Peyer's patch (tissue), 4 donors: ENCODE measurements at places on chromosomes 5 and 9.
A peak's percentile ranks its signal among the peaks of the same experiment; 100 is the strongest.

- DNase-seq: peak; percentile 51
- no peaks in the 10 kb centered on the region for H3K27me3 ChIP-seq
- no peaks in the 10 kb centered on the region for H3K36me3 ChIP-seq
- no peaks in the 10 kb centered on the region for H3K4me1 ChIP-seq
Measured at GRCh38 chr5:115329475-115329874, 33.0 kb upstream of the CCDC112 start.

- DNase-seq: no peak
- no peaks in the 10 kb centered on the region for H3K27me3 ChIP-seq
- no peak overlapping the region for H3K4me3 ChIP-seq
Measured at GRCh38 chr5:158701007-158701391, 398.7 kb downstream of the EBF1 start.

DNA sequence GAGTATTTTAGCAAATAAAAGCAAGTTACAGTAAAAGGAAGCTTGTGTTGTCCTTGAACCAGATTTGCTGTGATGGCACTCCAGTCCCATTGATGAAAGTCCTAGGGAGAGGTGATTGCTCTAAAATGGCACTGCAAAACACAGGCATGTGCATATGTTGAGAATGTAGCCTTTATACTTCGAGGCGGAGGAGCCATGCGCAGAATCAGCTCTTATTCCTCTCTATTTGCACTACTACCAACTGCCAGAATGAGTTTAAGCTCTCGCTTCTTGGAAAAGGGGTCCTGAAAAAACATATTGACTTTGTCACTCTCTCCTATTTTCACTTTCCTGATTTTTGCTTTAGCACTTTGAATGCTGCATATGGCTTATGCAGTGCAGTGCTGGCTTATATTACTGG, 278.0 kb upstream of the KLF9 start:
- DNase-seq: no peak
- no peak overlapping the region for H3K27ac ChIP-seq
- no peak overlapping the region for H3K4me3 ChIP-seq
- H3K4me1 ChIP-seq: no peaks in the 10 kb centered on the region

GRCh38 chr5:654071-654778, 38.9 kb downstream of the TPPP start:
- H3K27me3 ChIP-seq: no peaks in the 10 kb centered on the region
- no peak overlapping the region for H3K4me3 ChIP-seq
- no peak overlapping the region for H3K27ac ChIP-seq
- no peaks in the 10 kb centered on the region for H3K4me1 ChIP-seq

DNA sequence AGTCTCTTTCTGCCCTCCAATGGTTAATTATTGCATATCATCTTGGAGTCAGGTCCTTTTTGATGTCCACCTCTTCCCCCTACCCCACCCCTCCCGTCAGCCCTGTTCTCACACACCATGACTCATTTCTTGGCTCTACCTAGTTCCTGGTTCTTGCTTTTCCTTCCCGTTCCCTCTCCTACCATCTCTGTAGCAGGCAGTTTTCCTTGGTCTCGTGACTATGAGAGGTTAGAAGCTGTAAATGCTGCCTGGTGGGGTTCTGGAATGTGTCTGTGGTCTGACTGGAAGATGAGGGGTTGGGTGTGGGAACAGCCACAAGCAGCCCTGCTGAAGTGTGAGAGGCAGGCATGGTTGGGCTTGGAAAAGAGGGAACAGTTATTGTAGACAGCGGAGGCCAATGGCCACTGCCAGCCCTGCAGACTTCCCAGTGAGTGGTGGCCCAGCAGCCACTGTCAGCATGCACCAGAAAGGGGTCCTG, 18.2 kb downstream of the SLC22A5 start:
- H3K27ac ChIP-seq: peak overlapping the region; percentile 69
- H3K4me3 ChIP-seq: no peak overlapping the region
- no peaks in the 10 kb centered on the region for H3K27me3 ChIP-seq
- no peaks in the 10 kb centered on the region for H3K36me3 ChIP-seq
- no peak for DNase-seq

DNA sequence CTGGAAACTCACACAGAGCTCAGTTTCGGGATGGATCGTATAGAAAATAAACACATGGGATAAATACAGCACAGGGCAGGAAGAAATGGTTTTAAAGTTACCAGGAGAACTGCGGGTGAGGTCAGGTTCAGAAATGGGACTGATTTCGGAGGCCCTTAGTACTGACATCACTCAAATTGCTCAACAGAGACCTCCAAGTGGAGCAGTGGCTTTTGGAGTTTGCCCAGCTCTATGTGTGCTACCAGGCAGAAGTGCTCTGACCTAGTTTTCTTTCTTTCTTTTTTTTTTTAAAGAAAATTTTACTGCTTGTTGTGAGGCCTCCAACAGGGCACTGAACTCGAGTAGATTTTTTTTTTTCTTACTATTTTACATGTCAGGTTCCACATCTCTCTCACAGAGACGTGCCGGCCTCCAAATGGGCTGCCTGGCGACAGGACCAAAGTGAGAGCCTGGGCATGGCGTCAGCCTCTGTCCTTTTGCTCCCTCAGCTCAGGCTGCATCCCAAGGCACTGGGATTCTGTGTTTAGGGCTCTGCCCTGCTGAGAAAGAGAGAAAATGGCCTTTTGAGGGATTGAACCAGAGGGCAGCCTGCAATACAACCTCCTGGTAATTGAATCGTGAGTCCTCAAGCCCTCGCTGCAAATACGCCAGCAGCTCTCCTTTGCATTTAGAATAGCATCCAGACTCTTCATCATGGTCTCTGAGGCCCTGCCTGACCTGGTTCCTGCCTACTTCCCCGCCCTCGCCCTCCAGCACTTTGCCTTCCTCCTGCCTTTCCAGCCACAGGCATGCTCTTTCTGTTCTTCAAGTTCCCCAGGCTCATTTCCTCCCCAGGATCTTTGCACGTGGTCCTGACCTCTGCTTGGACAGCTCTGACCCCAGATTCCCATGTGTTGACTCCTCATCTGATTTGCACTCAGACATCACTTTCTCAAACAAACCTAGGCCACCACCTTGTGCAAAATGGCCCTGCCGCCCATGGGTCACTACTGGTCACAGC, 173.5 kb downstream of the FGF1 start:
- no peaks in the 10 kb centered on the region for H3K4me1 ChIP-seq
- peak overlapping the region; percentile 53 for H3K27ac ChIP-seq
- no peak for DNase-seq
- no peak overlapping the region for H3K4me3 ChIP-seq
- no peaks in the 10 kb centered on the region for H3K36me3 ChIP-seq

- no peaks in the 10 kb centered on the region for H3K27me3 ChIP-seq
- no peaks in the 10 kb centered on the region for H3K4me1 ChIP-seq
- H3K4me3 ChIP-seq: no peak overlapping the region
- no peak overlapping the region for H3K27ac ChIP-seq
- DNase-seq: no peak
Measured at GRCh38 chr5:43061352-43062075, 21.4 kb upstream of the ANXA2R start.

- no peak overlapping the region for H3K27ac ChIP-seq
- H3K4me3 ChIP-seq: no peak overlapping the region
- no peaks in the 10 kb centered on the region for H3K27me3 ChIP-seq
- no peaks in the 10 kb centered on the region for H3K36me3 ChIP-seq
- no peaks in the 10 kb centered on the region for H3K4me1 ChIP-seq
Measured at GRCh38 chr5:167995844-167996425, 295.5 kb upstream of the WWC1 start.

DNA sequence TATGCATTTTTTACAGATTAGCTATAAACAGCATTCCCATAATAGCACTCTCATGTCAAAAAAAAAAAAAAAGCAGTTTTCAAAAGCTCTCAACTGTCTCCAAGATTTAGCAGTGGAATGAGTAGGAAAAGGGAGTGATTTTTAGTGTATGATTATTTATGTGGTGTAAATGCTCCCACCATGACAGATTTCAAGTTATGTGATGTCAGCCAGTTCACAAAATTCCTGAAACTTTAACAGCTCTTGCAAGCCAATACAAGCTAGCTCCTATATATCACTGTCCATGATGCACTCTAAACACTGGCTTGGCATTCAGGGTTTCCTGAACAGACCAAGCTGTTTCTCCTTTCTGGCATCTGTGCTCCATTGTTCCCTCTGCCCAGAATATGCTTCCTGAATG, 7.9 kb upstream of the ANKDD1B start:
- no peaks in the 10 kb centered on the region for H3K4me1 ChIP-seq
- no peak for DNase-seq
- H3K4me3 ChIP-seq: no peak overlapping the region

GRCh38 chr9:18928711-18929110, 104.3 kb downstream of the SAXO1 start:
- H3K4me3 ChIP-seq: no peak overlapping the region
- H3K4me1 ChIP-seq: no peaks in the 10 kb centered on the region

GRCh38 chr5:73213566-73213998, 40.6 kb downstream of the TMEM174 start:
- H3K27me3 ChIP-seq: no peaks in the 10 kb centered on the region
- no peak for DNase-seq
- H3K4me3 ChIP-seq: no peak overlapping the region

DNA sequence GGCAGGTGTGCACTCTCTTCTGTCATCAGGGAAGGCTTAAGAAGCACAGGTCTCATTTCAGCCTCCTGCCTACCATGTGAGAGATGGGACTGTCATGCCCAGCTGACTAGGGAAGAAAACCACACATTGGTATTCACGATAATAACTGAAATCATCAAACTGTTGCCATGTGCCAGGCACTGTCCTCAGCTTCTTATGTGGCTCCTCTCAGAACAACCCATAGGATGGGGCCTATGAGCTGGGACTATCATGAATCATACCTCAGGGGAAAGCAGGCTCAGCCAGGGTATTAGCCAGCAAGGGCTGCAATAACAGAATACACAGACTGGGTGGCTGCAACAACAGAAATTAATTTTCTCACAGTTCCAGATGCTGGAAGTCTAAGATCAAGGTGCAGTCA, 3.3 kb downstream of the AFAP1L1 start:
- no peaks in the 10 kb centered on the region for H3K27me3 ChIP-seq
- DNase-seq: no peak
- peaks cover 12% of the 10 kb centered on the region for H3K4me1 ChIP-seq
- no peak overlapping the region for H3K4me3 ChIP-seq

DNA sequence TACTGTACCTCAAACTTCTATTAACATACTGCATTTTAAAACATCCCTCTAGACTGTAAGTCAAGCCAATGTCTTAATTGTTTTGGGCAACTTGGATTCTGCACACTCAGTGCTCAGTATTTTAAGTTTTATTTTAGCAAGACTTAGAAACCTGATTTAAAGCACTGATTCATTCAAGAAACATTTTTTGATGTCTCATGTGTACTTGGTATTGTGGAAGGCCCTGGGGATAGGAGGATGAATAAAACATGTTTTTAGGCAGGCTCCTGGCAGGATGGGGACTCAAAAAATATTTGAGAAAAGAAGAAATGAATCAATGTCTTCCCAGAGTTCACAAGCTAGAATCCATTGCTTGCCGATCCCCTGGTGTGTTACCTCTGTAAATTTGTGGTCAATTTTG, 334.0 kb upstream of the PUM3 start:
- DNase-seq: no peak
- H3K27ac ChIP-seq: no peak overlapping the region
- no peaks in the 10 kb centered on the region for H3K27me3 ChIP-seq
- no peaks in the 10 kb centered on the region for H3K36me3 ChIP-seq
- no peaks in the 10 kb centered on the region for H3K4me1 ChIP-seq

GRCh38 chr5:113806250-113806649, 292.8 kb downstream of the YTHDC2 start:
- no peak overlapping the region for H3K27ac ChIP-seq
- no peaks in the 10 kb centered on the region for H3K4me1 ChIP-seq
- H3K4me3 ChIP-seq: no peak overlapping the region
- H3K36me3 ChIP-seq: no peaks in the 10 kb centered on the region
- H3K27me3 ChIP-seq: no peaks in the 10 kb centered on the region

DNA sequence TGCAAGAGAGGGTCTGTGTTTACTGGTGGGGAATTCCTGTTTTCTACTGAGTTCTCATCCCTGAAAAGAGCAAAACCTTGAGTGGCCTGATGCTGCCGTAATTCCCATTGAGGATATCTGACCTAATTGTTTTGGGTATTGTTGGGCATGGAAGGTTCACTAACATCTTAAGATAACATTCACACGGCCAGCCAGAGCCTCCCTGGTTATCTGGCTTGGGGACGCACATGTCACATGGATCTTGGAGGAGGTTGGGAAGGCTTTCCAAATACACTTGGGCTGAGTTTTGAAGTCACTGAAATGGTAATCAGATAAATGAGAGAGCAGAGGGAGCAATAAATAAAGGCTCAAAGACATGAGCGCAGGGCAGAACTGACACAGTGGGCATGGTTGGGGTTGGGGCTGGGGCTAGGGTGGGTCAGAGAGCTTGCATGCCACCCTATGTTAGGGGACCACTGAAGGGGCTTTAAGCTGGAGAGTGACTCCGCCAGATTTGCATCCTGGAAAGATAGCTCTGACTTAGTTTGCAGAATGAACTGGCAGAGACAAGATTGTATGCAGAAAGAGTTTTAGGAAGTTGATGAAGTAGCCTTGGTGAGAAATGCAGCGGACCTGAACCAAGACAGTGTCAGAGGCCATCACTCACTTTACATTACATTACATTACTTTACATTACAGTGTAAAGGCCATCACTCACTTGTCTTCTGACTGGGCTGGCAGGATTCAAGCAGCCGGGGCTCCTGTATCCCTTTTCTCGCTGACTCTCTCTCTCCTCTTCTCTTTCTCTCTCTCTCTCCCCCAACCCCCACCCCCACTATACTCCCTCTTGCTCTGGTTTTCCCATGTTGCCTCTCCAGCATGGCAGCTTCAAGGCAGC, 24.2 kb downstream of the SLC1A1 start:
- no peaks in the 10 kb centered on the region for H3K36me3 ChIP-seq
- no peak overlapping the region for H3K27ac ChIP-seq
- DNase-seq: no peak
- no peaks in the 10 kb centered on the region for H3K27me3 ChIP-seq
- H3K4me3 ChIP-seq: no peak overlapping the region

DNA sequence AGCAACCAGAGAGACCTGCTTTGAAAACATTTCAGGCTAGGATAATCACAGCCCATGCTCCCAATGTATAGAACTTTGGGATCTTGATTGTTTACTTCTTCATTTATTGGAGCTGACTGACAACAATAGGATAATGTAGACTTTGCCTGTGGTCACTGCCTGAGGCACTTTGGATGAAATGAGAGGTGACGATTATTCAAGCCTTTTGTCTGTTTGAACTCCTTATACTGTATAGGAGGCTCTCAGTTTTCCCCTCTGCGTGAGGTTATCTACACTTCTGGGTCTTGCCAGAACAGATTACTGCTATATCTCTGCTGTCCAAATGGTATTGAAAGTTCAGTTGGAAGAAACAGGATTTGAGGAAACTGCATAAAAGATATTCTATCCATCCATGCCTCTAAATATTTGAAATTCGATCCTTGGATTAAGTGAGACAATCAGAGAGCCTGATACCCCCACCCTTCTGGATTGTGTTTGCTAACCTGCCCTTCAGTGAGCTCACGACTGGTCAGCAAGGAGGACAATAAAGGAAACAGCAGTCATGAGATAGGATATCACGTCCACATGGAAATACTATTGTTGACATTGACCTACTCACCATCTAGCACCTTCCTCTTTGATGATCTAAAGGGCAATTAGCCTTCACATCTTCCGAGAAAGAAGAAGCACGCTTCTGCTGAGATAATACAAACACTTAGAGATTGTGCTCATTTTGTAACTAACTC, 98.1 kb downstream of the DOCK8 start:
- no peaks in the 10 kb centered on the region for H3K27me3 ChIP-seq
- H3K4me1 ChIP-seq: no peaks in the 10 kb centered on the region
- no peak overlapping the region for H3K27ac ChIP-seq
- peaks cover 15% of the 10 kb centered on the region for H3K36me3 ChIP-seq
- DNase-seq: no peak

- DNase-seq: no peak
- H3K27me3 ChIP-seq: no peaks in the 10 kb centered on the region
- H3K4me1 ChIP-seq: peaks cover 28% of the 10 kb centered on the region
- H3K27ac ChIP-seq: no peak overlapping the region
- no peaks in the 10 kb centered on the region for H3K36me3 ChIP-seq
- H3K4me3 ChIP-seq: no peak overlapping the region
Measured at GRCh38 chr9:89739511-89739910, 134.7 kb downstream of the GADD45G start.
